ENCODE measurements at places on chromosomes 4 and X.

GRCh38 chr4:108890484-108890881, 127.6 kb upstream of the ETNPPL start:
- DNase-seq = no peak

DNA sequence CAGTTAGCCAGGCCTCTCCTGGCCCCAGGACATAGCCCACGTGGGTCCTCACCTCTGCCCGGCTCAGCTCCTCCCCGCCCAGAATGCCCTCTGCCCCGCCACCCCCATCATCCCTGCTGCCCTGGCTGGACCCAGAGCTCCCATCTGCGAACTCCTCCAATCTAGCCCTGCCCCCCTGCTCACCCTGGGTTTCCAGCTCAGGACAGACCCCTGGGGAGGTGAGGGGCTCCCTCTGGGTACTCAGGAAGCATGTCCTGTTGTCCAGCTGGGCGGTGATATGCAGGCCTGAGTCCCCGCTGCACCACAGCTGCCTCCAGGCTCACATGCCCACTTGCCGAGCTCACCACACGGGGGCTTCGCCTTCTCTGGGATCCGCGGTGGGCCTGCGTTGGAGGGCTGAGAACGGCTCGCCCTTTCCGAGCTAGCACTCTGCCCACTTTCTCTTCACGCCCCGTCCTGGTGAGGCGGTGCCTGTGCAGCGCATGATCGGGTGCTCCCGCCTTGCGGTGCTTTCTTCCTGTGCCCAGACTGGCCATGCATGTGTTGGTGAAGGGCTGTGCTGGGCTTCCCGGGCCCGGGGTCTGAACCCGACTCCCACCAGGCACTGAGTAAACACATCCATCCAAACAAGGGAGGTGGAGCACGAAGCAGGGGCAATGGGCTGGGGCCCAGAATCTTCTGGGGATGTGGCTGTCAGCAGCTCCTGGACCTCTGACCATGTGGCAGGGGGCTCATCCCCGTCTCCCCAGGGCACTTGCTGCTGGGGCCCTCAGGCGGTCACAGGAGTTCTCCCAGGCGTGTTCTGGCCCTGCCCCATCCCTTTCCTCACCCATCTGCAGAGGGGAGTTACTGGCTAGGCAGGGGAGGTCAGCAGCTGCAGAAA, 74.3 kb downstream of the RGS12 start:
- peak; percentile 6 for DNase-seq

GRCh38 chr4:146981651-146982050, 36.0 kb upstream of the TTC29 start:
- peak; percentile 22 for DNase-seq

DNA sequence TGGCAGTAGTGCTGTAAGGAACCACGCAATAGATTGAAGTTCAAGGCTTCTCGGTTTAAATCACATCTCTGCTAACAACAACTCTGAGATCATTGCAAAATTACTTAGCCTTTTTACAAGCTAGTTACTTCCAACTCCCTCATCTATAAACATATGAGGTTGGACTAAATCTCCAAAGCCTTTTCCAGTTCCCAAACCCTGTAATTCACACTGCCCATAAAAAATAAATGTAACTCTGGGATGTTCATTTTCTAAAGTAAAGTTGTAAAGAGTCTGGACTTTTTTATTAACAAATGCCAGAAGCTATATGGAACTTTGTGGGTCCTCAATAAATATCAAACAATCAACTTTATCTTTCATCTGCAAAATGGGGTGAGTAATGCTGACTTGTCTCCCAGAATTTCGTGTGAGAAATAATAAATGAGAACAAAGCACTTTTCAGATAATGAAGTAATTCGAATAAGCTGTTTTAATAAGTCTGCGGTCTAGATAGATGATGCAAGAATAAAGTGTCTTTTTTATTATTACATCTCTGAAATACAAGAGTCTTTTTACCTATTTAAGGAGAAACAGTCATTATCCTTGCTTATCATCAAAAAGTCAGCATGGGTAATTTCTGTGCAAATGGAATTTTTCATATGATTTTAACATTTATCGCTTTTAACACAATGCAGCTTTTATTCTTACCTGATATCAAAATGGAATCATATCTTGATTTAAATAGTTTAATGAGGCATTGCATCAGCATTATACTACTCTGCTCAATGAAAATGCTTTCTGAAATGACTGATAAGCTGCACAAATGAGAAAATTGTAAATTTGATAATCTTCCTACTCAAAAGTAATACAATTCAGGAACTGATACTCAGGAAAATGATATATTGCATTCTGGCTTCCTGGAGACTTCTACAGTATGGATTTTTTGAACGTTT, 252.6 kb downstream of the BANK1 start:
- no peak for DNase-seq

DNA sequence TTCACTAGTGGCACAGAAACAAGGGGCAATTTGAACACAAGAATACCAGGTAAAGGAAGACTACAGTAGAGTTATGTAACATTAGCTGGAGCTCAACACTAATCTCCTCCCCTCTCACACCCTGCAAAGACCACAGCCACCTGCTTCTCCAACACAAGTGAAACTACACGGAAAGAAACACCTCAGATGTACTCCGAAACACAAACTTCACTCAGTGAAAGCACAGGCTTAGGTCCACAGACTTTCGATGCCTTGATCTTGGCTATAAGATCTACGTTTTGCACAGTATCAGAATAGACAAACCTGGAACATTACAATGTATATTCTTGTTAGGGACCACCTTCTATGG, 7.6 kb downstream of the ACSL1 start:
- DNase-seq = no peak

- DNase-seq = peak; percentile 17
Observed at GRCh38 chr4:24477919-24478318, 106.4 kb downstream of the DHX15 start.

DNA sequence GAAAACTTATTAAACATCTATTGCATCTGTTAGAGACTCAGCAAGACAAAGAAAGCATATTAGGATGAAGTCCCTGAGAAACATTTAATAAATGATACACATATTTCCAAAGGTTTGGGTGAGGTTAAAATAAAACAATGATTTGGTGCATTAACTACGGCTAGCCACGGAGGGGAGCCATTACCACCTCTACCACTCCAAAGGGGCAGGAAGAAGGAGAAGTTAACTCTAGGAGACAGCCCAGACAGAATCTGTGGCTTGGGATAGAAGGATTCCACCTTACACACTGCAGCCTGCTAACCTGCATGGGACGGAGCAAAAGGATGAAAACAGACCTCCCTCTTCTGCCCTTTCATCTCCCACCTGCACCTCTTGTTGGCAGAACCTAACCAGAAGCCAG, 189.1 kb upstream of the C1QTNF7 start:
- DNase-seq = peak; percentile 78

DNA sequence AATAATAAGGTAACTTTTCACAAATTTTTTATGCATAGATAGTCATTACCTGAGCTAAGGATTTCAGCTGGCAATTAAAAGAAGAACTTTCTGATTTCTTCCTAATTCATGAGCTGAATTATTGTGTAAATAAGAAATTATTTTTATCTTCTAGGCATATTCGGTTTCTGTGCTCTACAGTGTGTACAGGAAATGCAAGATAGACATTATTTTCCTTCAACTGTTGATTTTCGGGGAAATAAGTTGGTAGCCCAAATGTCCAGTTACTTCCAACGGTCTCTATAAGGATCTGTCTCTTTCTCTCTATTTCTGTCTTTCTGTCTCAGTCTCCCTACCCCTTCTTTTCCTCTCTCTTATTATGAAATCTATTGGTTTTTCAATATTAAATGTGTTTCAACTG, 137.3 kb upstream of the CLNK start:
- DNase-seq = no peak

DNA sequence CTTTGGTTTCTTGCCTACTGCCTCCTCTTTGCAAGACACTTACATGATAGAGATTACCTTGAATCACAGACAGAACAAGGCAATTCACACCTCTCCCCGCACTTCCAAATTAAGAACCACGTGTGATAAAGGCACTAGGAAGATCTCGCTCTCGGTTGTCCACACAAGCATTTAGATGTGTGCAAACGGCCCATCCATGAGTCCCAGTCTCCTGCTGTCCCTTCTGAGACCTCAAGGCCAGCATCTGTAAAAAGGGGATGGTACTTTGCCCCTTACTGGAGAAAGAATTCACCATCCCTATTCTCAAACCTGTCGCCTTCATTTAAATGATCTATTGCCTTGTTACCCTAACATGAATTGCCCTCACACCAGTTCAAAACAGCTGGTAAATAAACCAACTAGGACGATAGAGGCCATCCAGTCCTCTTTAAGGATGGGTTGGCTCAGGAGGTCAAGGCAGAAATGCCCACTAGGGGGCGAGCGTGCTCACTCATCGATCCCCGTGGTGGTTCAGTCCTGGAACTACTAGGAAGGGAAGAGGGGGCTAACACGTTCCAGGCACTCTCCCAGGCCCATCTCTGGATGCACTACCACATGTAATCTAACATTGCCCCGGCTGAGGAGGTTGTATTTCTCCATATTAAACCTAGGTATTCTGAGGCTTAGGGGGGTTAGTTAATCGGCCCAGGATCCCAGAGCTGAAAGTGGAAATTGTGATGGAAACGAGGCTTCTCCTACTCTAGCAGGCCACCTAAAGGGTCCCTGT, 95.8 kb downstream of the DHX15 start:
- DNase-seq = peak; percentile 86

- peak; percentile 7 for DNase-seq
Observed at GRCh38 chrX:39242187-39242586, 440.9 kb downstream of the MID1IP1 start.

DNA sequence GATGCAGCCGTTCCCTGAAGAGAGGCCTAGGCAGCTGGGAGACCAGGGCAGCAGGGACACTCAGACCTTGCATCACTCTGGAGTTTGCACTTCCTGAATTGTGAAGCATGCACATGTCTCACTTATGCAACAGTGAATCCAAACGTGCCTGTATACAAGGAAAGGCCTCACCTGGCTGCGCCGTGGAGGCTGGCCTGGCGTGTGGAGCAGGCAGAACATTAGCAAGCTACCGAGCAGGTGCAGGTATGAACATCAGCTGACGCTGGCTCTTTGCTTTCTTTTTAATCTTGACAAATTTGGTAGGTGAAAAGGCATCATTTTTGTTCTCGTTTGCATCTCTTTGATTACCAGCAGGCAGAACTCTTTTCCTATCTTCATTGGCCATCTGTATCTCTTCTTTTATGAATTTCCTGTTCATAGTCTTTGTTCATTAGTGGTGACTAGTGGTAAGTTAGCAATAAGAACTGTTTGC, 37.1 kb upstream of the IRAK1 start:
- DNase-seq = no peak

DNA sequence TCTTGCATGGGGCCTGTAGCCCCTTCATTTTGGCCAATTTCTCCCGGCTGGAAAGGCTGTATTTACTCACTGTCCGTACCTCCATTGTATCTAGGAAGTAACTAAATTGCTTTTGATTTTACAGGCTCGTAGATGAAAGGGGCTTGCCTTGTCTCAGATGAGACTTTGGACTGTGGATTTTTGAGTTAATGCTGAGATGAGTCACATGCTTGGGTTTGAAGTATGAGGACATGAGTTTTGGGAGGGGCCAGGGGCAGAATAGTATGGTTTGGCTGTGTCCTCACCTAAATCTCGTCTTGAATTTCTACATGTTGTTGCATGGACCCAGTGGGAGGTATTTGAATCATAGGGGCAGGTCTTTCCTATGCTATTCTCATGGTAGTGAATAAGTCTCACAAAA, 407.6 kb upstream of the NDST3 start:
- DNase-seq = no peak

DNA sequence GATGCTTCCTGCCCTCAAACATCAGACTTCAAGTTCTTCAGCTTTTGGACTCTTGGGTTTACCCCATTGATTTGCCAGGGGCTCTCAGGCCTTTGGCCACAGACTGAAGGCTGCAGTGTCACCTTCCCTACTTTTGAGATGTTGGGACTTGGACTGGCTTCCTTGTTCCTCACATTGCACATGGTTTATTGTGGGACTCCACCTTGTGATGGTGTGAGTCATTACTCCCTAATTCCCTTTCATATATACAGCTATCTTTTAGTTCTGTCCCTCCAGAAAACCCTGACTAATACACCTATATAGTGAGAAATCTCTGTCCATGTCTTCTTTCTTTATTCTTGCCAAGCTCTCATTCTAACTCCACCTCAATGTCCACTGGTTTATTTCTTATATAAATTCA, 736.9 kb upstream of the HS3ST1 start:
- no peak for DNase-seq

DNA sequence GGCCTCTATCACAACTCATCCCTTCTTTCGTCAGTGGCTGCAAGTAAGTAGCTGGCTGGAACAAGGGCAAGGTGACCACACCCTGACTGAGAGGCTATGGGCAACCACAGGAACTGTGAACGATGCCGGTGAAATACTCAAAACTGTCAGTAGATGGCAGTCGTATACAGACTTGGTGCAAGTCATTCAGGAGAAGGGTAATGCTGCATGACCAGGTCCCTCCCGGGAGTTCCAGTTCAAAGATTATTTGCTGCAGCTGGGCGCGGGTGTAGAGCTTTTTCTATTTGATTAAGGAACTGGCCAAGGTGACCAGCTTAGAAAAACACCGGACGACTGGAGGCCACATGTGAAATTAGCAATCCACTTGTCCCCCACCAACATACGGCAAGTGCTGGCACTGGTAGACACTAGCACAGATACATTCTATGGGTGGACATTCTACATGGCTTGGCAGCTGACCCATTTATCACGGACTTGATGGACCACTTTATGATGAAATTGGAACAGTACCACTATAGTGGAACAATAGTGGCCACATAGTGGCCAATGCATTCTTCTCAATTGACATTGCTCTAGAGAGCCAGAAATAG, 726.6 kb downstream of the TRAM1L1 start:
- DNase-seq = peak; percentile 76

DNA sequence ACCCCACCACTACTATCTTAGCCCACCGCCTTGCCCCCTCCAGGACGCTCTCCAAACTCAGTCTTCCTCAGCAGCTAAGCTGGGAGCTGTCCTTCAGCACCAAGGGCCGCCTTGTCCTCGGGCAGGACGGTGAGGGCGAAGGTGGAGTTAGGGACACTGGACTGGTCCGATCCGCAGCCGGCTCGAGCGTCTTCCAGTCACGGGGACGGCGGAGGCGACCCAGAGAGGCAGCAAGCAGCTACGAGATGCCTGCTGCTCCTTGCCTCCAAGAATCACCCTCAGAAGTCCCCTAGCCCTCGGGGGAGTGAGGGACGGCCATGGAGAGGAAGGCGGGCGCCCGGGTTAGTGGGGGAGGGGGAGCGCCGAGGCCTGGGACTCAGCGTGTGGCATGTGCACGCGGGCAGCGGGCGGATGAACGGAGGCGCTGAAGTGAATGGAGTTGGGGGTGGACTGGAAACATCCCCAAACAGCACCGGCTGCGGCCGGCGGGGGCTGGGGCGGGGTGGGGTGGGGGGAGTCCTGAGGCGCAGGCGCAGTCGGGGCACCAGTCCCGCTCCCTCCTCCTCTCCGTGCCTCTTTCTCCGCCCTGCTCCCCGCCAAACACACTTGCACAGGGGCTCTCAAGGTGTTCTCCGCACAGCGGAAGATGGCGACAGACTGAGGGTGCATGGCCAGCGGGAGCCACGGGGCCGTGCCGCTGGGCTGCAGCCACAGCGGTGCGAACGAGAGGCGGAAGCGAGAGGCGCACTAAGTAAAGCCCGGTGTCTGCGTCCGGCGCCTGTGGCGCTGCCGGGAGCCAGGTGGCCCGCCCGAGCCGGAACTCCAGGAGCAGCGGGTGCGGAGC, at the start of gene NALF2:
Gene NALF2 (plus strand): TSS at position 545 of the 844 bp plus-strand sequence. CDS start 957 bp downstream, outside the sequence.
- DNase-seq = peak; percentile 58

GRCh38 chr4:20829617-20830357, 129.5 kb downstream of the PACRGL start:
- DNase-seq = no peak

Measured in AG20443 (cell line).